Thoracic aorta (tissue), 2 donors: ENCODE measurements at places on chromosomes 3 and 15. TPM values are rescaled to one million over a fixed set of nuclear protein-coding genes. Genes with fewer than 3 reads are reported as not detected.

RYK gene
- 50.9 TPM for total RNA-seq

SAXO2 gene
- total RNA-seq: not detected

RETNLB gene
- not detected for total RNA-seq

HDDC3 gene
- total RNA-seq: 13.1 TPM

PLSCR2 gene
- 2.9 TPM for total RNA-seq

ANO10 gene
- 22.4 TPM for total RNA-seq

RAB43 gene
- total RNA-seq: 53.5 TPM

STX19 gene
- total RNA-seq: not detected

BNC1 gene
- 0.49 TPM for total RNA-seq

GCNT3 gene
- 0.92 TPM for total RNA-seq

TMC3 gene
- not detected for total RNA-seq

NLGN1 gene
- 17.8 TPM for total RNA-seq

PEAK1 gene
- total RNA-seq: 95.9 TPM

GOLGA8J gene
- 1.2 TPM for total RNA-seq

APBA2 gene
- 4.9 TPM for total RNA-seq

LOXL1 gene
- total RNA-seq: 164 TPM

SLC28A2 gene
- total RNA-seq: not detected

SLC26A6 gene
- total RNA-seq: 102 TPM

ANKRD63 gene
- total RNA-seq: not detected

NR1D2 gene
- 41.6 TPM for total RNA-seq

GPR149 gene
- total RNA-seq: not detected

FAM107A gene
- 63.6 TPM for total RNA-seq

IQCF5 gene
- not detected for total RNA-seq

OXTR gene
- 55.1 TPM for total RNA-seq

ECE2 gene
- not detected for total RNA-seq

CD200R1 gene
- 2.6 TPM for total RNA-seq

PPP4R2 gene
- total RNA-seq: 47.0 TPM

TTC23 gene
- 14.2 TPM for total RNA-seq

SCG5 gene
- total RNA-seq: 2.4 TPM

ST3GAL6 gene
- 16.9 TPM for total RNA-seq

PPP1R14D gene
- total RNA-seq: not detected

SI gene
- not detected for total RNA-seq

SLCO3A1 gene
- 39.1 TPM for total RNA-seq
